ENCODE measurements at places on chromosomes 11 and 22.

DNA sequence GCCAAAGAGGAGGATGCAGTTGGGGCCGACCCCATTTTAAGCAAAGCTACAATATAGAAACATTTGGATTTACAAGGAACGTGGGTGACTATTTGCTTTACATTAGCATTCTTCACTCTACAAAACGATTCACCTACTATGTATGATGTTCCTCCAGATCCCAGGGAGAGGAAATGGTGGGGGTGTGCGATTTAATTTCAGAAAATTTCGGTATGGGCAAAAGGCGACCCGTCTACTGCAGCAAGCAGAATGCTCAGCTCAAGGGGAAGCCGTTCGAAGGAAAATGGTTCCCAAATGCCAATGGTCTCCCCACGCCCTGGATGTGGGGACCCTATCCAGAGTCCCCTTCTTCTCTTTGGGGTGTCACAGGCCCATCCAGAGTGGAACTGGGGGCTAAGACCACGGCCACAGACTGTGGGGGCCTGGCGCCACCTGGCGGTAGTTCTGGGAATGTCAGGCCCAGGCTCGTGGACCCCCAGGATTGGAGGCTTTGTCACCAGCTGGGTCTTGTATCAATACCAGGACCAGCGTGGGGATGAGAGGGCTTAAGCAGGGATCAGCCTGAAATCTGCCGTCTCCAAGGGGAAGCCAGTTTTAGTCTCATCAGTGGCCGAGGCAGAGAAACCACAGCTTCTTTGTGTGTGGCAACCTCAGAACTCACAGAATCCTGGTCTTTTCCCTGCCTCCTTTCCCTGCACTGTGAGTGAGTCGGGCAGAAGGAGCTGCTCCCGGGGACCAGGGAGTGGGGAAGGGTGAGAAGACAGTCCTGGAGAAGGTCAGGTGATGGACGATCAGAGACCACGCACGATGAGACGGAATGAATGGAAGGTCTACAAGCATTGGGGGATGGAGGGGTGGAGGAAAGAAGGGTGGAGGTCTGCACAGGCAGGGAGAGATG lies 8.4 kb downstream of the LRRC10B start:
- peak; percentile 65 for DNase-seq
- peaks cover 4% of the 10 kb centered on the region for H3K4me1 ChIP-seq
- no peak overlapping the region for H3K4me3 ChIP-seq

DNA sequence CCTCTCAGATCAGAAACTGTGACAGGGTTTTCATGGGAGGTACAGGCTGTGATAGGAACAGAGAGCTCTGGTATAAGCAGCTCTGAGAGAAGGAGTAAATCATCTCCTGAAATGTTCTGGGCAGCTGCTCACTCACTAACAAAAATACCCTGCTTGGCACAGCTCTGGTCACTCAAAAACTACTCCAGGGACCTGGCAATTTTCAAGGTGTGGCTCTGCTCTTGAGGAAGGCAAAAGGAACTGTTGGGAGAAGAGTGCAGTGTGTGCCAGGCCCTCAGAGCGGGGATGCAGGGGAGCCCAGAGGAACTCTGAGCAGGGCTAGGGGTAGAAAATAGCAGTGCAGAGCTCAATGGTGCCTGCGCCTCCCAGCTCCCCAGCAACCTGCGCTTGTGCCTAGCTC lies 180.5 kb upstream of the ZBED5 start:
- no peak for DNase-seq
- H3K27me3 ChIP-seq: peaks cover 3% of the 10 kb centered on the region
- no peak overlapping the region for H3K27ac ChIP-seq
- H3K4me1 ChIP-seq: peaks cover 2% of the 10 kb centered on the region

DNA sequence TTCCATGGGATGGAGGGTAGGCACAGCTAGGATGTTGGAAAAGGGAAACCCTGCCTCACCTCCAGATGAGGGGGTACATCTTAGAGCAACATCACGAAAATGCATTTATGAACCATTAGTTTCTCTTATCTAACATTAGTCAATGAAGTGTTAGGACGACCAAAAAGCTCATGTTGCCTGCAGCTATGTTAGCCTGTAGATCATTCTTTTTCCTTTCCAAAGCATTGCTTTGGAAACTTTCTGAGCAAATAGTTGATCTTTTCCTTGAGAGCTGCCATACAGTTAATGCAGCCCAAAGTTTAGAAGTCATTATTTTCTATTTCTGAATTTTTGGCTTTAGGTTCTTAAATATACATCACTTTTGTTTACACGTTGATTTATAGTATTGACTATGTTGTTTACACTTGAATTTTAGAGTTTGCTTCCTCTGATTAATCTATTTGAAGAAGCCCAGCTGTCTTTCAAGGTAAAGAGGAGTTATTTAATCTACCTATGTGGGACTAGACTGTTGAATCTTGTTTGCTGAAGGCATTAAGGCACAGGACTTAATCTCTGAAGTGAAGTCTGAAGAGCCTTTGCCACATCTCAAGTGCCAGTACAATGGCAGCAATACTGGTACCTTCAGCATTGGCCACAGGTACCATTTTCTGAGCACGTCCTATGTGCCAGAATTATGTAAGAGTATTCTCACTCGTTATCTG lies 11.0 kb downstream of the POU2AF3 start:
- peaks cover 23% of the 10 kb centered on the region for H3K27me3 ChIP-seq
- no peaks in the 10 kb centered on the region for H3K36me3 ChIP-seq
- no peak overlapping the region for H3K4me3 ChIP-seq
- H3K27ac ChIP-seq: no peak overlapping the region
- DNase-seq: peak; percentile 9
- H3K4me1 ChIP-seq: no peaks in the 10 kb centered on the region

DNA sequence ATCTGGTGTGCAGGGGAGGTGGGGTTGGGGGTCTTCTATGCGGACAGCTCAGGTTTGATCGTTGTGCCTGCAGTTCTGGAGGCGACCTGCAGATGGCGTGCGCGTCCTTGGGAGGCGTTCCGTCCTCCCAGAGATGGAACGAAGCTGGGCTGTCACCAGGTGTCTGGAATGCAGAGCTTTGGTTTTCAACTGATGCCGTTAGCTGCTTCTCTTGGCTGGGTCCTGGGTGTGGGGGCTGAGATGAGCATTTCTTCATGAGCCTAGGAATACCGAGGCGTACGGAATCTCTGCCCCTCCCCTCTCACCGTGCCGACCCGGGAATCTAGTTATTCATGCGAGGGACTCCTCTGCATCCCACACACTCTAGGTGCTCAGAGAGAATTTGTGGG lies 98.6 kb downstream of the CEP164 start:
- no peak overlapping the region for H3K27ac ChIP-seq
- peak; percentile 72 for DNase-seq
- H3K36me3 ChIP-seq: no peaks in the 10 kb centered on the region

- H3K27me3 ChIP-seq: no peaks in the 10 kb centered on the region
- H3K27ac ChIP-seq: no peak overlapping the region
- H3K36me3 ChIP-seq: peaks cover 2% of the 10 kb centered on the region
- no peak for DNase-seq
- H3K4me1 ChIP-seq: peaks cover 2% of the 10 kb centered on the region
- H3K4me3 ChIP-seq: no peak overlapping the region
Observed at GRCh38 chr11:44104481-44105294, 9.2 kb downstream of the EXT2 start.
